Mononuclear cell (primary cell): ENCODE measurements at places on chromosomes 5 and 9. TPM values are rescaled to one million over a fixed set of nuclear protein-coding genes. Genes with fewer than 3 reads are reported as not detected.

CBY3 gene
- 0.52 TPM for total RNA-seq

PCDHGB7 gene
- 0.31 TPM for total RNA-seq

AJM1 gene
- total RNA-seq: 0.73 TPM

NME5 gene
- total RNA-seq: not detected

ITK gene
- total RNA-seq: 209 TPM

CCNO gene
- total RNA-seq: not detected

ISL1 gene
- not detected for total RNA-seq

NXNL2 gene
- not detected for total RNA-seq
